SK-N-SH treated with all-trans-retinoic acid at 6 μM for 48 hours (cell line): ENCODE measurements at places on chromosomes 11 and 22.

DNA sequence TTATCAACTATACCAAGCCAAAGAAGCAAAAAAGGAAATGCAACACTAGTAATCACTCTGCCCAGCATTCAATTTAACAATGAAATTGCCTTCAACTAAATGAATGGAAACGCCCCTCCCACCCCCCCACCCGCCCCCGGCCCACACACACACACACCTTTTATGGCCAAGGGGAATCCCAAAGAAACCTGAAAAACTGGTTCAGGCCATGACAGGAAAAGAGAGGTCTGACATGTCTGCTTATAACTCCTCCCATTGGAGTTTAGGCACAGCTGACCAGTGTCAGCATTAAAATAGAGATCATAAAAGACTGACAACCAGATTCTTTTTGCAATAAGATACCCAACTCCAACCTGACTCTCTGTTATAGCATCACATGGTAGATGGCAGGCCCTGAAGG lies 42.6 kb downstream of the ACER3 start:
- no peak for ATAC-seq

DNA sequence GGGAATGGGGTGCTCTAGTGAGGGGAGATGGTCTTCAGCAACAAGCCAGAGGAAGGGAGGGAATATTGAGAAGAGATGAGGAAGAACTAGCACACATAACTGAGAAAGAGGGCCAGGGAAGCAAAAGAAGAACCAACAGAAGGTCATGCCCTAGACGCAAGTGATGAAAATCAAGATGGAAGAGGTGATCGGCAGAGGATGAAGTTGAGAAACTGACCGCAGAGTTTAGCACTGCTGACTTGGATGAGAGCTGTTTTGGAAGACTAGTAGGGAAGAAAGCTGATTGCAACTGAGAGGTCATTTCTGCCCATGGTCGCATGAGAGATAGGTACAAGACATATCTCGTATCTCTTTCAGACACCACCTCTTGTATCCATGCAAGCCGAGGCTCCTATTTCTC lies 2.9 kb downstream of the SPINDOC start:
- ATAC-seq: no peak

DNA sequence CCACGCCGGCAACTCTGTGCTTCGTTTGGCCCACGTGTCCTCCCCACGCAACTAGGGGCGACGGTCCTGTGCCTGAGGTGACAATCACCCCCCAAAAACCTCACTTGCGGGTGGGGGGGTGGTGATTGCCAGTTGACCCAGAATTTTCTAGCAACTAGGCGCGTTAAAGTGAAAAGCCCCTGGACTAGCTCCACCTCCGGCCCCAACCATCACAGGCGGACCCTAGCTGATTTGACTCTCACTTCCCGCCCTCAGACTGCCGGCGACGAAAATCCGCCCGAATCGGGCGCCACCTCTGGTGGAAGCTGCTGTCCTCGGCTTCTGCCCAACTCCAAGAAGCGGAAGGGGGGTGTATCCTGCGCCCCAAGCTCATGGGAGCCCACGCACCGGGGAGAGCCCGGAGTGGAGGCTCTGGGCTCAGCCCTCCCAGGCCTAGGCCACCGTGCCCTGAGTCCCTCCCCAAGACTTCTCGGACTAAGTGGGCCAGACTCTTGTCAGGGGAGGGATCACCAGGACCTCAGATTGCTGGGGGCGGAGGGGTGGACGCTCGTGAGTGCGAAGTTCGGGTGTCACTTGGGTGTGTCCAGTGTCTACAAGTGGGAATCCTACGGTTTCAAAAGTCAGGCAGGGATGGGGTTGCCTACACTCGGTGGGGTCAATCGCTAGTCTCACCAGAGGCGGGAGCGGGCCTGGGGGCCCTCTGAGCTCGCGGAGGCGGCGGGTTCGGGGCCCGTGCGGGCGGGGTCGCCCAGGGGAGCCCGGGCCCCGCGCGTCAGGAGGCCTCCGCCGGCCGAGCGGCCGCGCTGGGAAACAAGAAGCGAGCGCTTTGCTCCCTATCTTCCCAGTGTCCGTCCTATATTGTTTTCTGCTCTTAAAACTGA lies 12.3 kb downstream of the PAX6 start:
- ATAC-seq: peak; percentile 62

DNA sequence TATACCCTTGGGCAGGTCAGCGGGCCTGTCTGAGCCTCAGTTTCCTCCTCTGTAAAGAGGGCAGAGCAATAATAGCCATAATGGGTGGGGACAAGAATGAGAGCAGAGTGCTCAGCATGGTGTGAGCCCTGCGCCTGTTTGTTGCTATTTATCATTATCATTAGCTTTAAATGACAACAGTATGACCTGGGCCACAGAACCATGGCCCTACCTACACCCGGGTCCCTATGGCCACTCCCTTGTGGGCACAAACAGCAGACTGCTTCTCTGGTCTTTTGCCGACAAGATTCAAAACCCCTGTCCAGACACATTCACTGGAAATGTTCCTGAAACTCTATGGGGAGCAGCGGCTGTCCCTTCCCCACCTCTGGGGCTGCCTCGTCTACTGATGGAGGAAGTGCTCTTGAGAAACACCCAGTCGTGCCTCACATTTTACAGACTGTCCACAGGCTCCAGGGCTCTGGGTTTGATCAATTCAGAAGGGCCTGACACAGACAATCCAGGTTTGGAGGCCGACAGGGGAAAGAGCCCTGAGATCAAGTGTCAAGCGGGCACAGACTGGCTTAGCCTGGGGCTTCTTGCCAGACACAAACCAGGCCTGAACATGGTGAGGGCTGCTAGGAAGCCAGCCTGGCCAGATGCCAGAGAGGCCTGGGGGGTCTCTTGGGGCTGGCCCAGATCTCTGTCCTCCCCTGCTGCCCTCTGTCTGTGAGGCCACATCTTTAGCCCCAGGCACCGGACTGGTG lies 112.5 kb upstream of the CD82 start:
- ATAC-seq: peak; percentile 66

GRCh38 chr22:38754751-38755154 lies 1.0 kb downstream of the SUN2 start:
- ATAC-seq: no peak; the same call in 2 of the 3 replicates

DNA sequence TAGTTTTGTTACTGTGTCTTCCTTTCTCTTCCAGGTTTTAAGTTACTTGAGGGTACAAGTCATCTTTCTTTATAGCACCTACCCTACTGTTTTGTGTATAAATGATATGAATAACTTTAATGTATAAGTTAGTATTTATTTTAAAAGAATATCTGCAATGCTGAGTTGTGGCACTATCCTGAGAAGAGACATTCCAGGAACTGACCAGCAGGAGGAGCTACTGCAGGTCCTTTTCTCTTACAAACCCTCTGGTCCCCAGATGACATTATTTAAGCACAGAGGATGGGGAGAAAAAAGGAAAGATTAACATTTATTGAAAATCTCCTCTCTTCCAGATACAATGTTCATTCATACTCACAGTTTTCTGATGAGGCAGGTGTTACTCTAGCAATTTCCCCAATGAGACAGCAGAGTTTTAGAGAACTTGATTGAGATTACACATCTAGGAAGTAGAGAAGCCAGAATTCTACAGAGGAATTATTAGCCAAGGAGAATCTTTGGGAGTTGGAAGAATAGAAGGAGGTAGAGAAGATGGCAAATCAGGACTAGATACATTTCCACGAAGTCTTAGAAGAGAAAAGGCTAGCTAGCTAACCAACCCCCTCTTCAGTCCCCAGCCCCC lies 541.2 kb upstream of the API5 start:
- no peak for ATAC-seq

- ATAC-seq: no peak
Measured at GRCh38 chr22:38124236-38124974, 13.9 kb upstream of the BAIAP2L2 start.

DNA sequence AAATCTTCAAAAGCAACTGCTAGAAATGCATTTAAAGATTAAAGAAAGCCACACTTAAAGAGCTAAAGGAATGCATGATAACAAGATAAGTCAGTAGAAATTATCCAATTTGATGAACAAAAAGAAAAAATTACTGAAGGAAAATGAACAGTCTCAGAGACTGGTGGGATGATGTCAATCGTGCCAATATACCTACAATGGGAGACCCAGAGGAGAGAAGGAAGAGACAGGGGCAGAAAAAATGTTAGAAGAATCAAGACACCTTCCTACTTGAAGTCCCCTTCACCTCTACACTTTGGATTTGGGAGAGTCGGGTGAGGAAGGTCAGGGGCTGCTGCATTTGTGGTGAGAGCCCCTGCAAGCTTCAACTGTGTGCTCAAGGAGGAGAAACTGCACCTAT lies 216.3 kb downstream of the BUD13 start:
- ATAC-seq: no peak

DNA sequence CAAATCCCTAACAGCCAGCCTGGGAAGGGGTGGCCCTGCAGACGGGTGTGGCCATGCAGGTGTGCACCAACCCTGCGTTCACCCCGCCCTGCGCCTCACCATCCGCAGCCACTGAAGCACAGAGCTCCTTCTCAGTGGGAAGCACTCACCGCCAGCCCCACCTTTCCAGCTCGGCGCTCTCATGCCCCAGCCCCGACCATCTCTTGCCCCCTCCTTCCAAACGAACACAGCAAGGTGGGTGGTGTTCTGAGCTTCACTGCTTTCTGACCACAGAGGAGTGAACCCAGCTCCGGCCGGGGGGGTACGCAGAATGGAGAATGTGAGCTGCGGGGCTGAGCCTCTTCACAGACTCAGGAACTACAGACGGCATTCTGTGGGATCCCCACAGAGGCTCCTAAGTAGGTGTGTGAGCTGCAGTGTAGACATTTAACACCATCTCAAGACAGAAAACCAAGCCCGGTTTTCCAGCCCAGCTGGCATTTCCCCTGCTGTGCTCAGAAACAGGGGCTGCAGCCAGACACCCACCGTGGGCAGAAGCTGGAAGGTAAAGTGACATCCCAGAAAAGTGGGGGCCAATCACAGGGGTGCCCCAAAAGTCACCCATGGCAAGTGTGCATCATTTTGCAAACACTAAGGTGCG lies 88.4 kb upstream of the RTL6 start:
- no peak for ATAC-seq

- peak; percentile 45; the same call in 2 of the 3 replicates for ATAC-seq
Measured at GRCh38 chr11:96272529-96273222, 70.3 kb downstream of the MAML2 start.

DNA sequence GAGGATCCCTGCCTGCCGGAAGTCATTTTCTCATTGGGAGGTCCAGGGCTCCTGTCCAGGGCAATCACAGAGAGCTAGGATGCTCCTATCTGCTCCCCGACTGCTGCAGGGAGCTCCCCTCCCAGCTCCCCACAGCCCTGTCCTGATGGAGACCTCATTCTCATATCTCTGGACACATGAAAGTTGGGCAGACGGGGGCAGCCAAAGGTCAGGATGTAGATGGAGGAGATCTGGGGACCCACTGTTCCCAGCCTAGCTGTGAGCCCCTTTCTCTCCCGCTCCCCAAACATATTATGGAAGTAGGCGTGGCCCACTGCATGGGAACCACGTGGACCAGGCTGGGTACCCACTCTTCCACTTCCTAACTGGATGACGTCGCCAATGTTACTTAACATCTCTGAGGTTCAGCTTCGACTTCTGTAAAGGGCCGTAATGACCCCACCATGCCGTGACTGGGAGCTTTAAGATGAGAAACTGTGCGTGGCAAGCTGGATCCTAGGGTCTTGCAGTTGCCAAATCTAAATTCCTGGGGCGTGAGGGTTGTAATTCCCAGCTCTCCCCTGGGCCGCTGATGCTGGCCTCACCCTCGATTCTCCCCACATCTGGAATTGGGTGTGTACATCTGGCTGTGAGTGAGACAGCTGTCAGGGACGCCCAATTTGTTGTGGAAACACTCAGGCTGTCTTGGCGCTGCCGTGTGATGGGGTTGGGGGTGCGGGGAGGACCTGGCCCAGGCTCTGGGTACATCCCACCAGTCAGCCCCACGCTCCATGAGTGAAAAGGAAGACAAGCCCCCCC lies 1.8 kb downstream of the CDC42EP2 start:
- ATAC-seq: no peak

- peak; percentile 12; the same call in 2 of the 3 replicates for ATAC-seq
Measured at GRCh38 chr22:46619830-46620501, at the start of gene GRAMD4. GRAMD4 (plus strand) TSS chr22:46620386; CDS start chr22:46626800, 6,414 bp downstream.

DNA sequence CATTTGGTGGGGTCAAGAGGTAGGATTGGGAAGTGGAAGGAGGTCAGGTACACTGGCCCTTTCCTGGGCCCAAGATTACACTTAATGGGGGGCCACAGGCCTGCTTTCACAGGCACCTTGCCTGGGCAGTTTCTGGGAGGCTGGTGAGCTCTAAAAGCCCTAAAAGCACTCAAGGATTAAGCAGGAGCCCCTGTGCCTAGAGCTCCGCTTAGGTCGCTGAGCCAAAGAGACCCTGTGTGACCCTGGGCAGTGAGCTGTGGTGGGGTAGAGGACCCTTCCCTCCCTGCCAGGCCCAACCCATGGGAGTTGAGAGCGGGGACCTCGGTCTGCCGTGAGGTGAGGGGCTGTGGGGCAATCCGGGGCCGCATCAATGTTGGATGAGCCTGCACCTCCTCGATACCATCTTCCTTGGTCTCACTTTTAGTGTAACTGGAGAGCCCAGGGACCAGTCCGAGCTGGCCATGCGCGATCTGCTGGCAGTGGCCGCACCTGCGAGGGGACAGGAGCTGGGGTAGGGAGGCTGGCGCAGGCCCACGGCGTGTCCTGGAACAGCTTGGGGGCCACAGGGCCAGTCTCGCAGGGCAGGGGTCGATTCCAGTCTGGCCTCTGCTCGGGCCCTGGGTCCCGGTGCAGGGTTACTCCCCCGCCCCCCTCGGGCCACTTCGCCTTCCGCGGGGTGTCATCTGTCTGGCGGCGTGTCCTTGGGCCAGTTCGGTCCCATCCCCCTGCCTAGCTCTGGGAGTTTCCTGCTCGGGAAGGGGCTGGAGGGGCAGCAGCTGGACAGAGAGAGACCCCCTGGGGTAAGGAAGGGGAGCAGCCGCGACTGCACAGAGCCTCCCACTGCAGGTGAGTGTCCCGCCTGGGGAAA lies 44.3 kb downstream of the EIF3F start:
- no peak for ATAC-seq

DNA sequence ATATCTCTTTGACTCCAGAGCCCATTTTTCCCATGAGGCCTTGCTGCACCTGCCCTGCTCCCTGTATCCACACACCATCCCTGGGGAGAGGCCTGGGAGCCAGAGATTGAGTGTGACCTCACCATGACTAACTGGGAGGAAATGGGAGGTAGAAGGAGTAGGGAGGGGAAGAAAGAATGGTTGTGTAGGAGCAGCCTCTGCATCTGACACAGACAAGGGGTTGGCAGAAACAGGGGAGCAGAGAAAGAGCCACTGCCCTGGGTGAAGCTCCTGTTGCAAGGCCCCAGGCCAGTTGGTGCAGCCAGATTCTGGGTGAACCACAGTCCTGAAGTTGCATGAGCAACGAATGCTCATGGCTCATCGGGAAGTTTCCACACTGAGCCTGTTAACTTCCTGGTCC lies 32.4 kb downstream of the POU2F3 start:
- ATAC-seq: peak; percentile 74

- peak; percentile 99 for ATAC-seq
Measured at GRCh38 chr11:40328890-40329614, 1130.4 kb downstream of the LRRC4C start.

- no peak for ATAC-seq
Measured at GRCh38 chr11:110948112-110948511, 235.9 kb upstream of the ARHGAP20 start.
